Retinal pigment epithelial cell (primary cell): ENCODE measurements at places on chromosomes 1 and 21.
A peak's percentile ranks its signal among the peaks of the same experiment; 100 is the strongest.

DNA sequence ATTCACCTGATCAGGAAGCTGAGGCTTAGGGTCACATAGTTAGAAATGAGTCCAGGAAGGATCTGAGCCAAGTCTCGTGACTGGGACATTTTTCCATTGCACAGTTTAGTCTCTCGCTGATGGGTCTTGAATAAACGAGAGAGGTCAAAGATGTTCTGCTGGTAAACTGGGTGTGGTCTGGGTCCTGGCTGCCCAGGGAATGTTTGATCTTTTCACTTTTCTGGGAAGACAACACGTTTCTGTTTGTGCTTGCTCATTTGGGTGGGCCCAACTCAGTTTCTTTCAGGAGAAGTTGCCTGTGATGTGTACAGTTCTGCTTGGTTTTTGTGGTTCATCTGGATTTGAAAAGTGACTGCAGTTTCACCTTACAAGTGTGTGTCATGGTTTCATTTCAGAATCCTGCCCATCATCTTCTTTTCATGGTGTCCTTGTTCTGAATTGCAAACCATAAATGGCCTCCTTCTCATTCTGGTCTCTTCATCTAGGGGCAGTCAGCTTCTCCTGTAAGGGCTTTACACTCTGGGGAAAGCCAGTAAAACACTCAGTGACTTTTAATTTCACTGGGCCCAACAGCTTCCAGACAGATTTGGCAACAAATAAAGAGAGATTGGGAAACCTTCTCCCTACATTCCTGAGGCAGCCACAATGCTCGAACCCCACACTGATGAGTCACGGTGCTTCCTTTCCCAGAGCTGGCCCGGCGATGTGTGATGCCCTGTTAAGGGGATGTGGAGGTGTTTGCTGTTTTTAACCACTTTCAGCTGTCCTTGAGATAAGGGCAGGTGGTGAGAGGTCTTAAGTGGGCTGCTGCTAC lies 7.2 kb upstream of the TACSTD2 start:
- peak; percentile 80 for DNase-seq

GRCh38 chr1:17023102-17023501 lies 11.4 kb upstream of the ATP13A2 start:
- no peak for DNase-seq

- DNase-seq: no peak
Observed at GRCh38 chr1:1067860-1068516, 6.1 kb downstream of the RNF223 start.

DNA sequence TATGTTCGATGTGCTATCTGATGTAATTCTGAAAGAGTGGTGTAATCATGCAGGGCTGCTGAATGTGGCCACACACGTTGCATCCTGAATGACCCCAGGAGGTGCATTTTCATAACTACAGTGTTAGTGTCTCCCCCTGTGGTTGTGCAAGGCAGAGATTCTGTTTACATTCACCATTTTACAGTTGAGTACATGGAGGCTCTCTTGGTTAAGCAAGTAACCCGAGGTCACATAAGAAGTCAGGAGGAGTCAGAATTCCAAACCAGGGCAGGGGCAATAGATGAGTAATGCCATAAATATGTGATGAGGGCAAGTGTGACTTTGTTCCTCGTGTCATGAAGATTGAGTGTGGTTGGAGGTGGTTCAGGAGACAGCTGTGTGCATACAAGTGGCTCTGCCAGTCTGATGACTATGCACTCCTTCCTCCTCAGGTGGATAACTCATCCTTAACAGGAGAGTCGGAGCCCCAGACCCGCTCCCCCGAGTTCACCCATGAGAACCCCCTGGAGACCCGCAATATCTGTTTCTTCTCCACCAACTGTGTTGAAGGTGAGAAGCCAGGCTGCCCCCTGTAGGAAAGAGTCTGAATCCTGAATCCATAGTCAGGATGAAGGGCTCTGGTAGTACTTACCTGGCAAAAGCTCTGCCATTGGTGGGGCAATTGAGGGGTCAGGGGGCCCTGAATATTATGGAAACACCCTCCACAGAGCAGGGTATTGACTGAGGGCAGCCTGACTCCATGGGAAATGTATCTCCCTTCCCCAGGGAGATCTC lies 9.3 kb downstream of the ATP1A2 start:
- no peak for DNase-seq

GRCh38 chr1:160011781-160012180 lies 20.0 kb downstream of the PIGM start:
- DNase-seq: no peak

- no peak for DNase-seq
Observed at GRCh38 chr1:152899027-152899426, 9.3 kb upstream of the IVL start.

GRCh38 chr21:35204850-35205541 lies 155.9 kb upstream of the RUNX1 start:
- DNase-seq: no peak

DNA sequence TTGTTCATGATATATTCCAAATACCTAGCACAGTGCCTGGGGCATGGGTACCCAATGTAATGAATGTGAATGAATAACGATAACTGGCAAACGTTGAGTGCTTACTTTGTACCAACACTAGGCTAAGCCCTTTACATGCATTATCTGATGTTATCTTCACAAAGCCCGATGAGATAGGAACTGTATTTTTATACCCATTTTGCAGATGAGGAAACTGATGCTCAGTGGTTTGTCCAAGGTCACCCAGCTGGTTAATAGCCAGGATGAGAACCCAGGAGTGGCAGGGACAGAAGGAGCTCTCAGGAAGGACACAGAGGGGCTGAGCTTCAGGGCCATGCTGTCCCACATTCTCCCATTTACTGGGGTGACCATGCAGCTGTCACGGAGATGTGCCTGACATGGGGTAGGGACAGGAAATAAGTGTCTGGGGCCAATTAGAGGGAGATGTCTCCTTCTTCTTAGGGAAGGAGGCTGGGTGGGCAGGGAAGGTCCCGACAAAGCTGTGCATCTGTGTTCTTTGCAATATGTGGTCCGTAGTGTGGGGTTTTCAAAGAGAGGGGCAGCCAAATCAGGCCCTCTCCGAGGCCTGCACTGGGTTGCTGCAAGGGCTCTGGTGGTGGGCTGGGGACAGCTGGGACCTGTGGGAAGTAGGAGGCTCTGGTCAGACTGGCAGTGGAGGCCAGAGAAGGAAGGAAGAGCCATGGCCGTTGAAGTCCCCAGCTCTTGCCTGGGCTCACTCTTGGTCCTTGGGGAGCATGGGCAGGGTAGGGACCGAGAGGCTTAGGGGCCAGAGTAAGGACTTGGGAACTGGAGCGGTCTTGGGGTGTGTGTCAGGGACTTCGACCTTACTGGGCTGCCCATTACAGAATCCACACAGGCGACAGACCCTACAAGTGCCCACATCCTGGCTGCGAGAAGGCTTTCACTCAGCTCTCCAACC lies 26.6 kb downstream of the A3GALT2 start:
- no peak for DNase-seq

- no peak for DNase-seq
Observed at GRCh38 chr21:41054018-41054578, 113.9 kb upstream of the BACE2 start.

DNA sequence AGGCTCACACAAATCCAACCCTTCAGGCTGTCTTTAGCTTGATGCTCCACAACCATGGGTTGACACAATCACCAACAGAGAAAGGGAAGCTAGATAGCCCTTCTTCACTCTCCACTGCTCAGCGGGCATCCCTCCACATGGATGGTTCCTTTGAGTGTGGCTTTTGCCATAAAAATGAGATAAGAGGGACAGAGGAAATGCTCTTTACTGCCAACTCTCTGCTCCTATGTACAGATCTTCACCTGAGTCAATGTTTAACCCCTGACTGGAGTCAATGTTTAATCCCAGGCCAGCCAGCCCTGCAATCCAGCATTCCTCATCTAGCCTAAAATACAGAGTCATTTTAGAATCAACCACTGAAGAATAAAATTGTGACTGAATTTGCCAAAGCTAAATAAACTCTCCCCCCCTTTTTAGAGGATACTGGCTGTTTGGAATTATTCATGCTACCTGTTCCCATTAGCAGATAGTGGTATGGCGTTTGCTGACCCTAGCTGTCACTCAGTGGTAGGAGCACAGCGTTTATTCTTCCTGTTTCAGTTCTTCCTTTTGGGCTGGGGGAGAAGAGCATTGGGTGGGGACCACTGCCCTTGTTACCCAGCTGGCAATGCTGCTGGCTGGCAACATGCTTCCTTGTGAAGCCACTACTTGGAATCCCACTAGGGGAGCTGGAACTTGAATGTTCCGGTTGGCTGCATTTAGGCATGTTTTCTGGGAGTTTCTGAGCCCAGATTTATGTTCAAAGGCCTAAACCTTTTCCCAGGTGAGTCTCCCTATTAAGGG lies 5.2 kb upstream of the PIGR start:
- no peak for DNase-seq

GRCh38 chr1:172357753-172358385 lies 62.6 kb upstream of the C1orf105 start:
- DNase-seq: no peak
